ENCODE measurements at places on chromosomes 7 and 10.

DNA sequence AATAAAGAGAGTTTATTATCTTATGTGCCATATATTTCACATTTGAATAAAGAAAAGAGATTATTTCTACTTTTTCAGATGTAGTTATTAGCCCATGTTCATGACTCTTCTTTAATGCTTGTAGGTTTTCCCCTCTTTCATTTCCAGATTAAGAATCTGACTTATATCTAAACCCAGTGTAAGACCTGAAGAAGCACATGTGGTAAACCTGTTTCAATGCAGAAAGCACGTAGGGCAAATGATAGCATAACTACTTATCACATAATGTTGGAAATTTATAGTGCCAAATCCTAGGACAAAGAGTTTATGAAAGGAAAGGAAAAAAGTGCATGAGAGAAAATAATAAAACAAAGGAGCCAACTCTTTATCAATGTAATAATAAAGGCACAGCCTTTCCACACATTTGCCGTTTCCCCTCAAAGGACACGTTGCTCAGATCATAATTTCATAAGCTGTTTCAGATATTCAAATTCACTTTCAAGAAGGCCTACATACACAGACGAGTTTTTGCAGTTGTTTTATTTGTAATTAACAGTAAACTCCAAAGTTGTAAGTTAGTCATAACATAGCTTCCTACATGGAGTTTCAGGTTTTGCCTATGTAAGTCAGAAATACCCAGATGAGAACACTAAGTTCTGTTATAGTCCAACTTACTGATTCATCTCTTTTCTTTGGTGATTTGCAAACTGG is 88.8 kb upstream of the MDFIC start:
- DNase-seq = peak; percentile 62

- DNase-seq = no peak
Observed at GRCh38 chr7:50207686-50208255, 96.7 kb upstream of the IKZF1 start.

DNA sequence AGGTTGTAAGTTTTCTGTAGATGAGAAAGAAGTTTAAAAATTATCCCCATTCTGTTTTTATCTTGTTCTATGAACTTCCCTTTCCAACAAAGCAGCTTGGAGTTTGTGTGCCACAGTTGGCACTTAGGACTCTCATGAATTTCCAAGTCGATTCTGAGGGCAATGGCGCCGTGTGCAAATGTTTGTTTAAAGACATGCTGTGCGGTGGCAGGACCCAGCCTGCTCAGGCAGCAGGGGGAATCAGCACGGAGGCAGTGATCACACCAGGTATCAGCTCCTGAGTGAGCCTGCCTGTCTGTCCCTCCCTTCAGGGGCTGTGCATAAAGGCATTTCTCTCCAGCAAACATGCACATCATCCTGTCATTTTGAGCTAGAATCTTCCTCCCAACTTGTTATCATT is 109.8 kb upstream of the WDR11 start:
- DNase-seq = no peak

DNA sequence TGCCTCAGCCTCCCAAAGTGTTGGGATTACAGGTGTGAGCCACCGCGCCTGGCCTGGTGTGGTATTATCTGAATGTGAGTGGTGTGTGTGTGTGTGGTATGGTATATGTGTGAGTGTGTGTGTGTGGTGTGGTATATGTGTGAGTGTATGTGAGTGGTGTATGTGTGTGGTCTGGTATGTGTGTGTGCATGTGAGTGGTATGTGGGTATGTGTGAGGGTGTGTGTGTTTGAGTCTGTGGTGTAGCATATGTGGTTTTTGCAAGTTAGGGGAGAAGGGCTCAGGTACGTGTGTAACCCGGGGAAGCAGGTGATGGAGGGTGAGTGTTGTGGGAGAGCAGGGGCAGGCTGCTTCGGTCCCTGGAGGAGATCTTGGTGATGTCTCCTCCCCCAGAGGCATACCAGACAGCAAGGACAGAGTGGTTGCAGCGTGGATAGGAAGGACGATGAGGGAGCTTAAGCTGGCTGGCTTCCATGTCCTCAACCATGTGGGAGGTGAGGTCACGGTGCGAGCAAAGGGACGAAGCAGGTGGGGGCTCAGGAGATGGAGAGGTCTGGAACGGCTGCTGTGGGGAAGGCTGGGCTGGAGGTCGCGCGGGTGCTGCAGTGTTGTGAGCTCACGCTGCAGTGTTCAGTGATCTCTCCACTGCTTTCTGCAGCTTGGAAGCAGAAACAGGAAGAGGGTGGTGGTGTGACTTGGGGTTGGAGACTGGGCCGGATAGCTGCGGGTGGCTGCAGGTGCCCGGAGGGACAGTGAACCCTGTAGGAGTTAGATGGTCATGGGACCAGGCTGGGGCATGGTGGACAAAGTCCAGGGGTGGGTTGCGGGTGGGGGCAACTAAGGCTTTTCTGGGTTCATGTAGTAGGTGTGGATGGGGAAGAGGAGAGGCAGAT is 5.0 kb downstream of the ZYX start:
- DNase-seq = no peak

- DNase-seq = peak; percentile 60
Observed at GRCh38 chr7:38215735-38216670, 38.0 kb downstream of the STARD3NL start.

- DNase-seq = no peak
Observed at GRCh38 chr10:1659221-1659791, 78.0 kb downstream of the ADARB2 start.

- DNase-seq = no peak
Observed at GRCh38 chr10:49651039-49651835, 28.2 kb upstream of the C10orf53 start.

DNA sequence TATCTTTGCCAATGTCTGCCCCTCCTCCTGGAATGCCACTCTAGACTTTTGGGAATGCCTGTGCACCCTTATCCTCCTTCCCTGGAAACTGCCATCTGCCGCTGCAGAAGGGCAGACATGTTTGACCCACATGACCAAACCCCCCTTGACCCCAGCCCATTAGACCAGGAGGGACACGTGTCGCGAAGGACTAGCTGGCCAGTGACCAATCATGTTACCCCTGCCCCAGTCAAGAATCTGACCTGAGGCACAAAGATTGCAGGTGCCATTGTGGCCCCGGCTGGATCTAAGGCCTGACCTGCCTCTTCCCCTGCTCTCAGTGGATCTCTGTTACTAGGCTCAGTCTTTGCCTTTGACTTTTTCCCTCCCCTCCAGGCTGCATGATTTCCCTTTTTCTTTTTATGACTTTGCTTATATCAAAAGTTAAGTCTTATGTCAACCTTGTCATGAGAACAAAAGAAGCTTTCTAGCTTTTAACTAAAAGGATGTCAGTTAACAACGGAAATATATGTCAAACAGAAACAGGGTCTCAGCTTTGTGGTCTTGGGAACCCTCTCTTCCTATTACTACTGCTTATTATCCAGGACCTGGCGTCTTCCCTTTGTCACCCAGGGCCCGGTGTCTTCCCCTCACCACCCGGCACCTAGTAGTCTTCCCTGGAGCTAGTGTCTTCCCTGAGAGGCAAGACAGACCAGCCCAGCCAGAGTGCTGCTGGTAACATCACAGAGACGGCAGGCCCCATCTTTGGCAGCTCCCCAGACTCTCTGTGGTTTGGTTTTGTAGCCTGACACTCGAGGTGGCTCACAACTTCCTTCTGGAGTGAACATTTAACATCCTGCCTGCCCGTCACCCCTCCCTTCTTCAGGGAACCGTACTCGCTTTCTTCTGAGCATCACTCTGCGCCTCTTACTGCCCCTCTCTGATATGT is 24.4 kb upstream of the PPIF start:
- DNase-seq = no peak

- no peak for DNase-seq
Observed at GRCh38 chr10:58921421-58921855, 255.0 kb upstream of the PHYHIPL start.

GRCh38 chr7:69781412-69781846 is 183.2 kb downstream of the AUTS2 start:
- no peak for DNase-seq

DNA sequence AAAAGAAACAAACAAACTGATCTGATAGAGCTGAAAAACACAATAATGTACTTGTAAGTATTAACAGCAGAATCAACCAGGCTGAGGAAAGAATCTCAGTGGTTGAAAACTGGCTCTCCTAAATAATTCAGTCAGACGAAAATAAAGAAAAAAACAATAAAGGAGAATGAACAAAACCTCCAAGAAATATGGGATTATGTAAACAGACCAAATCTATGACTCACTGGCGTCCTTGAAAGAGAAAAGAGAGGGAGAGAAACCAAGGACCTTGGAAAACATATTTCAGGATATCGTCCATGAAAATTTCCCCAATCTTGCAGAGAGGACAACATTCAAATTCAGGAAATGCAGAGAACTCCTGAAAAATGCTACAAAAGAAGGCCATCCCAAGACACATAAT is 62.9 kb downstream of the FBXL13 start:
- no peak for DNase-seq

DNA sequence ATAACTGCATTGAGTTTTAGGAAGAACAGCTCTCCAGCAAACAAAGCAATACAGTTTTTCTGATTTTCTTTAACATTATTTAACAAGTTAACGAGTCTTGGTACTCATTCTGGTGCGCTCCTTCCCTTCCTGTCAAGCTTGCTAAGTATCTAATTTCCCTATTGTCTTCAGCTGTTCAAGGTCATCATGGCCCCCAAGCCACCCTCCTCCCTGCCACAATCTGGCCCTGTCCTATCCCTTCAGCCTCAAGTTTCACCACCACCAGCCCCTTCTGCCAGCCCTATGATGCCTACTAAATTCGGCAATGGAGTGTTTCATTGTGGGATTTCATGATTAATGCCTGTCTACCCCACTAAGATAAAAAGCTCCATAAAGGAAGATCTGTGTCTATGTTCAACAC is 121.0 kb downstream of the SORCS1 start:
- no peak for DNase-seq

DNA sequence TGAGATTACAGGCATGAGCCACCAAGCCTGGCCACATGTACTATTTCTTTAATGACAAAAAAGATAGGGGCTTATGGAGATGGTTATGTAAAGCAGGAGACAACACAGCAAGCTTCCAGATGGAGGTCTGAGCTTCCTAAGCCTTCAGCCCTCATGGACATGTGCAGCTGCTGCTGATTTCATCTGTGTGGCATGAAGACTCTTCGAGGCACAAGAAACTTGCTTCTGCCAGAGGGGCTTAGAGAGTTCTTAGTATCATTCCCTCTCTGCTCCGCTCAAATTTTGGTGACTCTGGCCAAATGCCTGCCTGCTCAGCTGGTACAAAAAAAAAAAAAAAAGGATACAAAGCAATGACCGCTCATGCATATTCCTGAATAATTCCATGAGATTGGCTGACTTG is 552.5 kb downstream of the TYW1 start:
- DNase-seq = no peak

GRCh38 chr10:76002262-76002854 is 570.9 kb downstream of the LRMDA start:
- DNase-seq = no peak

DNA sequence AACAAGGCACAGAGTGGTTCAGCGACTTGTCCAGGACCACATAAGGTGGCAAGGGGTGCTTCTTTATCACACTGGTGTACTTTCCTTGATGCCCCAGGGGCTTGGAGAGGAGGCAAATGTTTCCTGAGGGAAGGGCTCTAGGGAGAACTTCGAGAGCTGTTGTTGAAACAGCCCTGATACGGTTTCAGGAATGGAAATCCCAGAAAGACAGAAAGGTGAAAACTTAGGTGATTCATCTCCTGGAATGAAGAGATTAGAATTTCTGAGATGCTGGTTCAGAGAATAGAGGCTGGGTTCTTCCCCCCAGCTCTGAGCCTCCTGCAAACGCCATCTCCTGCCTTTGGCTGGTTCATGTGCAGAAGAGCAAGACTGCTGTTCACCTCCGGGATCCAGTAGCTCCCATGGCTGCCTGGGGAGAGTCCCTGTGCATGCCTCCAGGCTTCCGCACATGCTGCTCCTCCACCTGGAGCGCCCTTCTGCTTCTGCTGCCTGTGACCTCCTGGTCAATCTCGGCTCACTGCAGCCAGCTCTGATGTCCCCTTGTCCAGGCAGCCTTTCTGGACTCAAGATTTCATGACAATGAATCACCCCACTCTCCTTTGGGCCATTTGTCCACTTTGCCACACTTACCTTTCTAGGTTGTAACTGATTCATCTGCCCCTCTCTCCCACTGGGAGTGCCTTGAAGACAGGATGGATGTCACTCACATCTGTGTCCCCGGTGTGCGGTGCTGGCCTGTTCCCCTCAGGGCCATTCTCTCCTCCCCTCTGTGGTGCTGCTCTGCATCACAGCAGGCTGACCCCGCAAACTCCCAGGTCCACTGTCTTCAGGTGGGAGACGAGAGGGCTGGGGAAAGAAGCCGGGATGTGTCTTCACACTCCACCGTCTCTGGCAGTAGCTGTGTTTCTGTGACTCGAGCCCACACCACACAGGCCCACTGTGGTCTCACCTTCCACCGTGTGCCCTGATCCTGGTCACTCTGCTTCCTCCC is 3.6 kb upstream of the CDH23 start:
- no peak for DNase-seq

DNA sequence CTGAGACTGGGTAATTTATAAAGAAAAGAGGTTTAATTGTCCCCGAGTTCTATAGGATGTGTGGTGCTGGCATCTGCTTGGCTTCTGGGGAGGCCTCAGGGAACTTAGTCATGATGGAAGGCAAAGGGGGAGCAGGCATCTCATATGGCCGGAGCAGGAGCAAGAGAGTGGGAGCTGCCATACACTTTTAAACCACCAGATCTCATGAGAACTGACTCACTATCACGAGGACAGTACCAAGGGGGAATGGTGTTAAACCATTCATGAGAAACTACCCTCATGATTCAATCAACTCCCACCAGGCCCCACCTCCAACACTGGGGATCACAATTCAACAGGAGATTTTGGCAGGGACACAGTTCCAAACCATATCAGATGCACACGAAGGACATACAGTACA is 199.9 kb upstream of the DPP6 start:
- no peak for DNase-seq

GRCh38 chr10:78171633-78172400 is 138.2 kb downstream of the RPS24 start:
- no peak for DNase-seq

DNA sequence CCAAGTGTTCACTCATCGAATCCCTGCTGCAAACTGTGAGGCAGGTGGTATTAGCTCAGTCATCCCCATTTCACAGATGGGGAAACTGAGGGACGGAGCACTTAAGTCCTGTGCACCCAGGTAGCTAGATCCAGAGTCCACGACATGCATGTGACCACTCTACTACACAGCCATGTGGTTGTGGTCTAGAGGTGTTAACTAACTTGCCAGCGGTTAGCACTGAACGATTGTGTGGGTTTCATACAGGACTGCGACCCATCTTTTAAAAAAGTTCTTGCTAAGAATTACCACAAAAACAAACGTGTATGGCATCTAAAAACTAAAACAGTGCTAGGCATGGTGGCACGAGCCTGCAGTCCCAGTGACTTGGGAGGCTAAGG is 16.1 kb upstream of the ABCC2 start:
- peak; percentile 38 for DNase-seq

- DNase-seq = no peak
Observed at GRCh38 chr10:111435871-111436270, 359.0 kb downstream of the ADRA2A start.
